H9 (cell line): ENCODE measurements at places on chromosomes 2 and 18. TPM values are rescaled to one million over a fixed set of nuclear protein-coding genes. Genes with fewer than 3 reads are reported as not detected.

DNA sequence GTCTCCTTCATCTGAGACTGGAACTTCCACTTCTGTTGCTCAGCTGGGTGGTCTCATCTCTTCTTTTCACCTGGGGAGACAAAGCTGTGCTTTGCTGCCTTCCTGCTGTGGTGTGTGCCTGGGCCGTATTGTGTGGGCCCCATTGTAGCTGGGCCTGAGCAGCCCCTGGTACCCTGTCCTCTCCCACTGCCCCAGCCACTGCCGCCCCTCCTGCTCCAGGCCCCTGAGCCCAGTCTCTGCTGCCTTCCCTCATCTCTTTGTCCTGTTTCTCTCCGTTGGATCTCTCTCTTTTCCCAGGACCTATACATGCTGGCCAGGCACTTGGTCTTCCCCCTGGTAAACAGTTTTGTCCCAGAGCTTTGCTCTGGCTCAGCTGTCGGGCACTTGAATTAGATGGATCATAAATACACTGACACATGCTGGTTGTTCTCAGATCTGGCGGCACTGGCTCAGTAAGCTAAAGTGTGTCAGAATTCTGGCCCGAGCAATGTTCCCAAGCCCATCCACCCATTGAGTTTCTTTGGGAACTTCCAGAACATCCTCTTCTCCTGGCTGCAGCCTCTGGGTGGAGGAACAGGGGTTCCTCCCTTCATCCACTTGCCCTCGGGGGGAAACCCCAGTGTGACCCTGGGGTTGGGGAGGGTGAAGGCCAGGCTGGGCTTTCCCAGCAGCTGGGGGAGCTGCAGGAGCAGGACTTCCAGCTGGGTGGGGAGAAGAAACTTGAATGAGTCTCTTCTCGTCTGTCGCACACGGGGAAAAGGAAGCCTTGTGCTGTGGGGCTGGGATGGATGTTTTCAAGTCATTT, 99.0 kb downstream of the DGKD start:
- DNase-seq: no peak

The NT5C1B gene
- not detected in 2 replicates for total RNA-seq

The OR6B2 gene
- total RNA-seq: not detected in 2 replicates

The IL1RN gene
- not detected in 2 replicates for total RNA-seq

The C2orf66 gene
- not detected in 2 replicates for total RNA-seq

GRCh38 chr2:74529357-74530238, at the start of the genes AUP1 and HTRA2:
TSS of gene AUP1 (minus strand) at chr2:74529706. CDS start at chr2:74529629, 77 bp downstream.
TSS of gene HTRA2 (plus strand) at chr2:74529933. CDS start at chr2:74530007, 74 bp downstream.
- DNase-seq: peak; percentile 99
